ENCODE measurements at places on chromosomes 2 and 18.

DNA sequence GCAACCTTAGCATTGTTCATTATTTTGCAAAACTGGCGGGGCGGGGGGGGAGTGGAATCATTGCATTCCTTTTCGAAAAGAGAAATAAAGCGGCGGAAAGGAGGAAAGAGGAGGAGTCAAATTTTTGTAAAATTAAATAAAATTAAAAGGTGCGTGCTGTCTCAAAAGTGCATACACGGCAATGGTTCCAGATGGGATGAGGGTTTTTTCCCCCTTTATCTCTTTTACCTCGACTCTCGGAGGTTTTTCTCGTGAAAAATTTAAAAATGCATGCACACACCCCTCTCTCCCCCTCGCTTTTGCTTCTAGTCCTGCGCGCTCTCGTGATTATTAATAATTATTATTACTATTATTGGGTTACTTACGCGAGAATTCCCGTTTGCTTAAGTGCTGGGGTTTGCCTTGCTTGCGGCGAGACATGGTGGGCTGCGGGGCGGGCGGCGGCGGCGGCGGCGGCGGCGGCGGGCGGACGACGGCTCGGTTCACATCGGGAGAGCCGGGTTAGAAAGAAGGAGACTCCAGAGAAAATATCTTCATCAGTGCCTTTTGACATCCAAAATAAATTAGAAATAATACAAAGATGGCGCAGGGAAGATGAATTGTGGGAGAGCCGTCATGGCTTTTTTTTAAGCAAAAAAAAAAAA is 481 bp downstream of the BCL11A start:
- no peak for DNase-seq

DNA sequence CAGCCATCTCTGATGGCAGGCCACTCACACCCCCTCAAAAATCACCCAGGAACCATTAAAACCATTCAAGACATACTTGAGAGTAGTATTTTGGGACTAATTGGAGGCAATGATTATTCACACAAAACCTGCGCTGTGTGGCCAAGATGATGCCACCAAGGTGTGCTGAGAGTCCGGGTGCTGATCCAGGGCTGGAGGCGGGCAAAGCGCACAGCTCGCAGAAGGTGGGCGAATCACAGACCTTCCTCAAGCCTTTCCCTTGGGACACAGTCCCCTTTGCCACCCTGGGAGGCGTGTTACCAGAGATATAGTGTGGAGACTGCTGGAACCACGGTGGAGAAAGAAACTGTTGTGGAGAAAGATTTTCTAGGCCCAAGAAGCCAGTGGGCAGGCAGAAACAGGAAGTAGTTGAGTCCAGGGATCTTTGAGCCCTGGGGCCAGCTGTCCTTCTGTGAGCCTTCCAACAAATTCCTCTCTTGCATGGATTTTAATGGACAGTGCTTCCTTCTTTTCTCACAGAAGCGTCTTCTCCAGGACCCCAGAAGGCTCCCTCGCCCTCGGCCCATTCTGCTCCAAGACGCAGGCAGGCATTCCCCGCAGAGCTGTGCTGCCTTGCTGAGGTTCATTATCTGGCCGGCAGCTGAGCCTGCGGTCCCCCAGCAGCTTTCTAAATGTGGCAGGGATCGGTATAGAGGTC is 8.0 kb downstream of the COPS9 start:
- DNase-seq, result no peak

- DNase-seq, result no peak
These were observed 42.5 kb downstream of the HRH4 start for GRCh38 chr18:24502667-24503523.

- DNase-seq, result no peak
These were observed 236.8 kb downstream of the EPHA4 start for GRCh38 chr2:221335219-221335752.

GRCh38 chr2:131394147-131394931 is 30.4 kb upstream of the RAB6D start:
- DNase-seq, result no peak

DNA sequence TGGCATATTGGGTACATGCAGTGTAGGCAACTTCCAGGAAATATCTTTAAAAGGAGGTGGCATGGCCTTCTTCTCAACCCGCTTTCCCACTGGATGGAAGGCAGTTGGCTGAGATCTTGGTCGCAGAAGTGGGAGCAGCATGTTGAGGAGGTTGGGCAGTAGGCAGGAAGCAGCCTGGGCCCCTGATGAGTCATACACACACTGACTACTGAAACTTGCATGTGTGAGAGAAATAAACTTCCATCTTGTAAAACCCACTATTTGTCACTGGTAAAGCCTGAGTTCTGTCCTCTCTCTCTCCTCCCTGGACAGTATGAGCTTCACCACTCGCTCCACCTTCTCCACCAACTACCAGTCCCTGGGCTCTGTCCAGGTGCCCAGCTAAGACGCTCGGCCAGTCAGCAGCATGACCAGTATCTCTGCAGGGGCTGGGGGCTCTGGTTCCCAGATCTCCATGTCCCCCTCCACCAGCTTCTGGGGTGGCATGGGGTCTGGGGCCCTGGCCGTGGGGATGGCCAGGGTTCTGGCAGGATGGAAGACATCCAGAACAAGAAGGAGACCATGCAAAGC is 233.8 kb upstream of the SPRED2 start:
- no peak for DNase-seq

DNA sequence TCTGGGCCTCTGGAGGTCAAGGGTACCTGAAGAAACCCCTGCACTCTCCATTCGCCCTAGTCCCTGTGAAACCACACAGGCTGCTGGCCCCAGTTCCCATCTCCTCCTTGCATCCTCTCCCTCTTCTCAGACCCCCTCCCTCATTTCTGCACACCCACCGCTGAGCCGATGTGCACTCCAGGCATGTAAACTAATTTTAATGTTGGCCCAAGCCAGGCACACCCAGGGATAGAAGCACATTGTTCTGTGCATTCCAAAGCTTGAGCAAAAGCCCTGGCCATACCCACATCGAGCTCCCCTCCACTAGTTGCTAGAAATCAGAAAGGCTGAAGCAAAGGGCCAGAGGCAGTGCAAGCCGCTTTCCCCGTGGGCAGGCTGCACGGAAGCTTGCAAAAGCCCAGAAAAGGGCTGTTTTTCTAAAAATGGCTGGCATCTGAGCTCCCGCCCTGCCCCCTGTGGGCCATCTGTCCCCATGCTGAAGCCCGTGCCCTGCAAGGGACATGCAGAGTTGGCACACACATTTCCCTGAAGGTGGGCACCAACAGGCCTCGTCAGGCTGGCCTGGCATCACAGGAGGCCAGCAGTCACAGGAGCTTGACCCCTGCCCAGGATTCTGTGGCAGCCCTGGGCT is 181.6 kb downstream of the SMAD7 start:
- no peak for DNase-seq

GRCh38 chr2:239093952-239094351 is 246.1 kb downstream of the TWIST2 start:
- no peak for DNase-seq

DNA sequence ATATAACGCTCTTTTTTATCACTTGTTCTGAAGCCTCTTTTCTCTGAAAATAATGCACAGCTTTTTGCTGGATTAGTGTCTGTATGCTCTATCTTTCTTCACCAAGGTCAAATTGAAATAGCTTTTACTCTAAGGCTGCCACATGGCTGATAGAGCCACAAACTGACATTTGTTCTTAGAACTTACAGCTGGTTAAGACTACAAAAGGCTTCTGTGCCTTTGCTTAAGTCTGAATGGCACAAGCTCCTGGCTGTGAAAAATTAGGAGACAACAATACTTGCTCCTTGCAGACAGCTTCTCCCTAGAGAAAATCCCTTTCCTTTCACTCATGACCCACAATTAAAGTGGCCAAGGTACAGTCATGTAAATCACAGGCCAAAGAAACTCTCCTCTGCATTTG is 515.3 kb downstream of the DSC3 start:
- no peak for DNase-seq

DNA sequence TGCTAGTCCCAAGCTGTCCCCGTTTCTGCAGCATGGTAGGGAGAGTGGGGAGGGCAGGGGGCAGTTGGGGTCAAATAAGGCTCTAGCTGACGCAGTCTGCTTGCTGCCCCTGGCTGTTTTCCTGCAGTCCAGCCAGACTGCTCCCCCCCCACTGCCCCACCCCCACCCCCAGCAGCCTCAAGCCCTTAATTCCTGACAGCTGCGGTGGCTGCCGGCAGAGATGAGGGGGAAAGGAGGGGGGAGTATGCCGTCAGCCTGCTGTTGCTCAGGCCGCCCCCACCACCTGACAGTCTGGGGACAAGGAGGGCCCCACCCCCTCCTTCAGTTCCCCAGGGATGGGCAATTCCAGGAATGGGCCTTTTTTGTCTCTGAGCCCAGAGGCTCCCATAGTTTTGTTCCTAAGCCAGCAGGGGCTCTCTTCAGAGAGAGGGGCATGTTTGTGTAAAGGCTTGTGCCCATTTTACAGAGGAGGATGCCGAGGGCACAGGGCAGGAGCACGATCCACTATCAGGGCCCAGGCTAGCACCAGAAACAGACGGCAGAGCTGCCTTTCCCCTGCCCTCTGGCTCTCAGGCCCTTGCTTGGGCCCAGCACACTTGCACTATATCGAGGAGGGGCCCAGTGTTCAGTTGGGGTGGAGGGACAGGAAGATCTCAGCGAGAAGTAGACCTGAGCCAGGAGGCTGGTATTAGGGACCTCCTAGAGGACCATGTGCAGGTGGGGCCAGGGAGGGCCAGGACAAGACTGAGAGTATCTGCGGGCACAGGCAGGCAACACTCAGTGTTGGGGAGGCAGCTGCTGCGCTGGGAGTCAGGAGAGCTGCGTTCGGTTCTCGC is 1.5 kb upstream of the WNT10A start:
- DNase-seq, result no peak

DNA sequence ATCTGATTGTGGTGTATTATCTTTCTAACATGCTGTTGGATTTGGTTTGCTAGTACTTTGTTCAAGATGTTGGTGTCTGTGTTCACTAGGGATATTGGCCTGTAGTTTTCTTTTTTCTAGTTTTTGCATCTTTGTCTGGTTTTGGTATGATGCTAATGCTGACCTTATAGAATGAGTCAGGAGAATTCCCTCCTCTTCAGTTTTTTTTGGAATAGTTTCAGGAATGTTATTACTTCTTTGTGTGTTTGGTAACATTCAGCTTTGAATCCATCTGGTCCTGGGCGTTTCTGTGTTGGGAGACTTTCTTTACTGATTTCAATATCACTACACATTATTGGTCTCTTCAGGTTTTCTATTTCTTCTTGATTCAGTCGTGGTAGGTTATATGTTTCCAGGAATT is 124.2 kb upstream of the EPB41L5 start:
- DNase-seq, result no peak

DNA sequence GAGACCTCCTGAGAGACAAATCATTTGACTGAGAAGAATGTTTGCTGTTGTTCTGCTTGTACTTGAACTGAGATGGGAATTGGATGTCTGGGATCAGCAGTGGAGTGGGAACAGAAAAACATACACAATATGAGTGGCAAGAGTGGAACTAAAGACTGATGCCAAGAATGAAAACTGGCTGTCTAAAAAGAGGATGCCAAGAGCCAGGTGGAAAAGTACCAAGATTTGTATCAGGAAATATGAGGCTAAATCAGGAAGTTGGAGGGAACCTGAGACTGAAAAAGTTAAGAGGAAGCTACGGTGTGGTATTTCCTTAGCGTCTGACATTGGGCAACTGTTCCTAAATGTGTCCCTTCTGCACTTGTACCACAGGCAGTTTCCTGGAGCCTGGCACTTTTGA is 440.9 kb upstream of the CELF4 start:
- no peak for DNase-seq

DNA sequence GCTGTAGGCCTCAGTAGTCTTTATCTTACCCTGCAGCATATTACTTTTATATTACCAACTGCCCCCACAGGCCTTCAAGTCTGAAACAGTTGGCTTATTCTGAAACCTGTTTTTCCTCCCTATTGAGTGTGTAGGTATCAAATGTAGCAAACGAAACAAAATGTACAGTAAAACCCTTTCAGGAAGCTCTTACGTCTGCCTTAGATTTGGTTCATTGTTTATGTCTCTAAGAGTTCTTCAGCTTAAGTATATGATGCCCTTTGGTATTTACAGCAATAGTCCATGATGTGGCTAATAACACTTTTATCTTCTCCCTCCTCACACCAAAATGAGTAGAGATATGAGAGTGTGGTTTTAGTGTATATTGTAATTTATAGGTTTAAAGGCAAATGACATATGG is 108.8 kb downstream of the DOCK10 start:
- DNase-seq, result no peak

GRCh38 chr2:169980643-169981042 is 153.4 kb downstream of the UBR3 start:
- no peak for DNase-seq

GRCh38 chr18:38575023-38575422 is 1009.4 kb upstream of the CELF4 start:
- no peak for DNase-seq

DNA sequence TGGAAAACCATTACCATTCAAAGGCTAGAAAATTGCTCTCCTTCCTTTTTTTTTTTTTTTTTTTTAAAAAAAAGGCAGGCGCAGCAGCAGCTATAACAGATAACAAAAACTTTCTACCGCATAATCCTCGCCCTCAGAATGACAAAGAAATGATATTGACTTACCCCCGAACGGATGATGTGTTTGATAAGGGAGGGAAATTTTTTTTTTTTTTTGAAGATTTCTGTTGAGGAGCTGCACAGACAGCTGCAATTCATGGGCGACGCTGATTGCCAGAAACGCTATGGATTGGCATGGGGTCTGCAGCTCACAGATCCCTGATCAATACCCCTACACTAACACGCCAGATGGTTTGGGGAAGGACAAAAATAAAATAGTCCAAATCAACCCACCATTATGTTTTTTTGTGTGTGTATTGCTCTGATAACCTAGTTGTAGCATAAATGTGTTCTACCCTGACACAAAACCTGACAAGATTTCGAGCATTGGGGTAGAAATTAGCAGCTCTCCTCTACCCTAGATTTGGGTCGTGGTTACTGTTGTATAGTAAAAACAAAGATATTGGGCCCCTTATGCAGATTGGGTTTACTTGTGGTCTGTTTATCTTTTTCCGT is 3.6 kb upstream of the ONECUT2 start:
- no peak for DNase-seq

DNA sequence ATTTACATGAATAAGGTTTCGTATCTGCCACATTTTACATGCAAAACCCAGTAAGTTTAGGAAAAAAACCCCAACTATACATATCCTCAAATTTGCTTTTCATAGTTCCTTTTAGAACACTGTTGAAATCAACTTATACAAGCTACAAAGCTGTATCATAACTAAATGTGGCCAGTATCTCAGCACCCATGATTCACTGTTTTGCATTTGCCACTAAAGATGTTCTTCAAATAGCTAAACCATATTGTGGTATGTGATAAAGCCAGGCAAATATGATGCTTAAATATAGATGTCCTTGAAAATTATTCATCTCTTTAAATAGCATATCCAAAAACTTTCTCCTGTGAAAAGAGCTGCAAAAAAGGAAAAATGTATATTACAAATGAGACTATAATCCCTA is 29.9 kb downstream of the ROCK2 start:
- no peak for DNase-seq

GRCh38 chr2:9439536-9439935 is 16.1 kb downstream of the CPSF3 start:
- no peak for DNase-seq

GRCh38 chr2:20061476-20061875 is 10.0 kb upstream of the LAPTM4A start:
- DNase-seq, result no peak

DNA sequence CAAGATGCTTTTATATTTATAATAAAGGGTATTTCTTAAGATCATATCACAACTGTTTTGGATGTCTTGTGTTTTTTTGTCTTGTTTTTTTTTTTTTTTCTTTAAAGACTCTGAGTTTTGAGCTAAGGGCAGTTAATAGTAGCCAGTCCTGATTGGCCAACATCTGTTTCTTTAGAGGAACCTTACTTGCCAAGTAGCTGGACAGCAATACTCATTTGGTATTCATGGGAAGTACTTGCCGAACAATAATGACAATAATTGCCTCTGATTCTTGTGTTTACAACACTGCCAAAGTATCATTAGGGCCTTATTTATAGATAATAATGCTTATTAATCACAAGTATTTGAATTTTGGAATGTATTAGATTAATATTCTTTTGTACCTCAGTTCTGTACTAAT is 17.1 kb upstream of the POU3F3 start:
- no peak for DNase-seq

Data from esophagus squamous epithelium (tissue), 5 donors.